ENCODE measurements at places on chromosomes 1 and 21.

DNA sequence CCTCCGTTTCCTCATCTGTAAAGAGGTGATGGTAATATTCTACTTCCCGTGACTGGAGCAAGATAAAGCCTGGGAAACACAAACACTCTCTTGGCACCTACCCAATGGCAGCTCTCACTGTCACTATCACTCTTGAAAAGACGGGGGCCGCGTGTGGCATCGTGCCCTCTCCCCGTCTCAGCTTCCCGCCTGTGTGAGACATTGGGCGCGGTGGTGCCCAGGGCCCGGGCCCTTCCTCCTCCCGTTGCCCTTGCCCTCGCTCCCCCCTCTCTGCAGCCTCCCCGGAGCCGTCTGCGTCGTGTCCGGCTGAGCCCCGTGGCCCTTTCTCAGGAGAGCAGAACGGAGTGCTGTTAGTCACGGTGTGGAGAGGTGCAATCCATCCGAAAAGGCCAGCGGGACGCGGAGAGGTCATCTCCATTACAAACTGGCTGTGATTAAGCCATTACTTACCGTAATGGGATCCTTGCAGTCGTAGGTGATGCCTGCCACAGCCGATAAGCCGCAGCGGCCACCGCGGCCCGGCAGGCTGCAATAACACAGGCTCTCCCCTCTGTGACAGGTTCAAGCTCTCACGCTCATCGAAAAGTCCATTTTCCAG lies 156.4 kb upstream of the ZC3H12A start:
- no peak for DNase-seq

- peak; percentile 89 for DNase-seq
These were observed 39.8 kb upstream of the CLIC4 start for GRCh38 chr1:24705260-24706073.

- DNase-seq, result no peak
These were observed 7.1 kb downstream of the NHLH2 start for GRCh38 chr1:115833856-115834255.

DNA sequence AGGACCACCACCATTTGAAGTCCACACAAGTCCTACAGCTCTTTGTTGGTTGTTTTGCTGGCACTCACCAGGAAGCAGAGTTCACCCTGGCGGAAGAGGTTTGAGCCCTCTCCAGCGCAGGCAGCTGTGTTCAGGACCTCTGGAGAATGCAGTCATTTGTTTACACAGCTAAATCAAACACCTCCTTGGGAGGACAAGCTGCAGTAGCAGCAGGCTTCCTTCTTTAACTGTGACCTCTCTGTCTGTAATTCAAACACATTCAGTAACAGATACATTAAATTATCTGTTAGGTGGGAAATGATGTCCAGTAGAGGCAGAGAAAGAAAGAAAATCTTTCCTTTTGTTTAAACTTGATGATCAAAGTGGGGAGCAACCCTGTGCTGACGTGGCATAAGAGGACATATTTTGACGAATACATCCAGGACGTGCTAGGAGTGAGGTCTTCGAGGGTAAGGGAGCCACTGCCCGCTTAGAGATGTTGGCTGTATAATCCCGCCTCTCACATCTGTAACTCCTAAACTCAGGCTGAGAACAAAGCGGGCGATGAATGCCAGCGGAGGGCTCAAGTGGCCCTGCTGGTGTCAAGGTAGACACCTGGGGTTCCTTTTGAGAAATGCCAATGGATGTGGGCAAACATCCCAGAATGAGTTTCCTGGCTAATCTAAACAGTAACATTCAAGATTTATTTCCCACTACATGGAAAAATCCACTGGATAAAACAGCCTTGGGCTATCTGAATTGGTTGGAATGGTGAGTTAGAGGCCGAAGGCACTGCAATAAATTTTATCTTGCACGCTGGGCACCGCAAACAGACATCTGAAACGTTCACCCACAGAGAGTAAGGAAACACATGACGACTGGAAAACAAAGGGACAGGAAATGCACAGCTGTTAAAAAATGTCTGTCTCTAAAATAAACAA lies 51.7 kb downstream of the ABCA4 start:
- DNase-seq, result peak; percentile 42

GRCh38 chr1:39626646-39627045 lies 12.8 kb downstream of the HEYL start:
- no peak for DNase-seq
